ENCODE measurements at places on chromosomes 2 and 18. TPM values are rescaled to one million over a fixed set of nuclear protein-coding genes. Genes with fewer than 3 reads are reported as not detected.

NFATC1 gene
- total RNA-seq, result 7.4 TPM

ANKRD23 gene
- 6.9 TPM for total RNA-seq

CYTIP gene
- total RNA-seq, result 10.7 TPM

DNER gene
- total RNA-seq, result 0.43 TPM

CAPN14 gene
- 0.14 TPM for total RNA-seq

UPP2 gene
- not detected for total RNA-seq

TMEM247 gene
- not detected for total RNA-seq

RGPD4 gene
- not detected for total RNA-seq

MZT2A gene
- 80.0 TPM for total RNA-seq

SERPINB5 gene
- 0.14 TPM for total RNA-seq

LINC00305 gene
- not detected for total RNA-seq

CXCR1 gene
- total RNA-seq, result not detected

YES1 gene
- 46.0 TPM for total RNA-seq

TNFAIP6 gene
- 1.4 TPM for total RNA-seq

PAX3 gene
- not detected for total RNA-seq

TEX44 gene
- not detected for total RNA-seq

NPHP1 gene
- 8.6 TPM for total RNA-seq

TUBA4B gene
- not detected for total RNA-seq

RPRM gene
- total RNA-seq, result not detected

IL1RL1 gene
- 8.7 TPM for total RNA-seq

PDE1A gene
- total RNA-seq, result 27.8 TPM

SULT1C2 gene
- 154 TPM for total RNA-seq

TWIST2 gene
- 5.9 TPM for total RNA-seq

PROC gene
- total RNA-seq, result 3.3 TPM

CPO gene
- 0.23 TPM for total RNA-seq

PPM1B gene
- 47.2 TPM for total RNA-seq

ARMC9 gene
- total RNA-seq, result 19.2 TPM

MMADHC gene
- total RNA-seq, result 74.2 TPM
